ENCODE measurements at places on chromosomes 12 and 14.

- DNase-seq, result no peak
These were observed 58.5 kb upstream of the OSBPL8 start for GRCh38 chr12:76618031-76618430.

DNA sequence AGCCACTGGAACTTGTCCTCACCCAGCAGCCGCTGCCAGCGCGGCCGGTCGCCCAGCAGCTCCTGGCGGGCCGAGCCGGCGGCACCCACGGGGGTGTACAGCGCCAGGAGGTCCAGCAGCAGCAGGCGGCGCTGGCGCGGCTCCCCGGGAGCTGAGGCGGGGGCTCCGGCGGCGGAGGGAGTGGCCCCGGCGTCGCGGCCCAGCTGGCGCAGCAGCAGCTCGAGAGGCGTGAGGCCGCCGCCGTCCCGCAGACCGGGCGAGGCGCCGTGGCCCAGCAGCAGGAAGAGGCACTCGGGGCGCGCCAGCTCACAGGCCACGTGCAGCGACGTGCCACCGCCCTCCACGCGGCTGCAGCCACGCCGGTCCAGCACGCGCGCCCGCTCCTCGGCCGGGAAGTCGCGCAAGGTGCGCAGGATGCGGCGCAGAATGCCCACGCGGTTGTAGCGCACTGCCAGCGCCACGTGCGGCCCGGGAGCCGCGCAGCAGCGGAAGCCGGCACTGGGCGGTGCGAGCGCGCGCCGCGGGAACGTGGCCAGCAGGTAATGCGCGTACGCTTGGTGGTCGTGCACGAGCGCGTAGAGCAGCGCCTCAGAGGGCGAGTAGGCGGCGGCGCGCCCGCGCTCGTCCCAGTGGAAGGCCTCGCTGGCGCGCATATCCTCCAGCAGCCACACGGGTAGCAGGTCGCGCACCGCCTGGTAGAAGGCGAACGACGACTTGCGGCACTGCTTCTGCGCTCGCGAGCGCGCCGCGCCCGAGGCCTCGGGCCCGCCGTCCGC, 2.3 kb downstream of the ANKRD9 start:
- DNase-seq, result no peak

GRCh38 chr14:65414961-65415589, 2.5 kb downstream of the FUT8 start:
- no peak for DNase-seq

- DNase-seq, result no peak
These were observed 94.0 kb downstream of the C12orf50 start for GRCh38 chr12:87935216-87935615.

- DNase-seq, result no peak
These were observed 2.4 kb downstream of the DHRS2 start for GRCh38 chr14:23638414-23639047.
